T-cell (primary cell): ENCODE measurements at places on chromosomes 6 and 20. TPM values are rescaled to one million over a fixed set of nuclear protein-coding genes. Genes with fewer than 3 reads are reported as not detected.

HLA-DPA1 gene
- 35.9 TPM for total RNA-seq

TRIM15 gene
- total RNA-seq = not detected

FAM83B gene
- not detected for total RNA-seq

WFDC10B gene
- not detected for total RNA-seq

- DNase-seq = no peak
Observed at GRCh38 chr6:122956376-122956775, 39.7 kb upstream of the CLVS2 start.

GRCh38 chr20:37807471-37808232 lies 95.3 kb upstream of the VSTM2L start:
- DNase-seq = no peak

DNA sequence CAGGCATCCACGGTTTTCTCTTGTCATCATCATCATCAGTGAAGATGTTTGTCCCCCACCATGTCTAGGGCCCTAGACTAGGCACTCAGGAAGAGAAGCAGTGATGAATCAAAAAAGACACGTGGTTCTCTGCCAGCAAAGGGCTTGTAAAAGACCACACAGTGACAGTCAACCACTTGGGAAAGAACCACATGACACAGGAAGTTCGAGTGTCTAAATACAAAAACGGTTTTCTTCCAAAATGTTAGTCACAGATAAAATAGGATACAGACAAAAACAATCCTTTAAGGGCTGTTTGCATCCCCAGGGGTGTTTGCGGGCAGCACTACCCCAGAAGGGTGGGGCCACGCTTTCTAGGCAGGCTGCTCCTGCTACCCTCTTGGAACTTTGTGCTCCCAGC lies 356.8 kb upstream of the AGPAT4 start:
- no peak for DNase-seq

DNA sequence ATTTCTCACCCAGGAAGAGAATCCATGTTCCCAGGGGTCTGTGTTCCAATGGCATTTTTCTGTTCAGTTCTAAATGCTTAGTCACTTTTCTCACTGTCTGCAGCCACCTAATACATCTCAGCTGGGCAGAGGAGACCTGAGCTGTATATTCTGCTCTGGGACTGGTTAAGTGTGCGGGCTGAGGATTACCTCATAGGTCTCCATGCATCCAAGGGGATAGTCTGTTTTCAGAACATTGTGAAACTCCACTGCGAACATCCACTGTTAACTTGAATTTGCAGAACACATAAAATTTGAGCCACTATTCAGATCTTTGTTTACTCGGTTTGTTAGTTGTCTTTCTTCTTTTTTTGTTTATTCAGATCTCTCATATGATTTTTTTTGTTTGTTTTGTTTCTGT lies 947.1 kb downstream of the TFAP2A start:
- no peak for DNase-seq

GRCh38 chr6:88916615-88917208 lies 46.7 kb downstream of the RNGTT start:
- DNase-seq = no peak

- no peak for DNase-seq
Observed at GRCh38 chr6:27052731-27053082, 194.8 kb upstream of the PRSS16 start.

- DNase-seq = no peak
Observed at GRCh38 chr6:156942266-156942665, 165.1 kb downstream of the ARID1B start.

DNA sequence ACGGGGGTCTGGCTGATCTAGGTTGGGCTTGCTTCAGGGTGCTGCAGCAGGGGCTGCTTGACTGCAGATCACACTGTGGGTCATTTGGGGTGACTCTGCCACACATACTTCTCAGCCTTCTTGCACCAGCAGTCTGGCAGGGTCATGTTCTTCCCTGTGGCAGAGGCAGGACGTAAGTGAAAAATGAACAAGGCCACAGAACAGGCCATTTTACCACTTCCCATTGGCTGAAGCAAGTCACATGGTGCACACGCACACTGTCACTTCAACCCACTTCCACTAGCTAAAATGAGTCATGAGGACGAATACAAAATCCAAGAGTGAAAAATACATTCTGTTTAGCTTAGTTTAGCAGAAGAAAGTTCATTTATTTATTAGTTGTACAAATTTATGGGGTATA lies 168.6 kb upstream of the GGTLC1 start:
- peak; percentile 70 for DNase-seq
